NB4 (cell line): ENCODE measurements at places on chromosomes 3 and 15.

DNA sequence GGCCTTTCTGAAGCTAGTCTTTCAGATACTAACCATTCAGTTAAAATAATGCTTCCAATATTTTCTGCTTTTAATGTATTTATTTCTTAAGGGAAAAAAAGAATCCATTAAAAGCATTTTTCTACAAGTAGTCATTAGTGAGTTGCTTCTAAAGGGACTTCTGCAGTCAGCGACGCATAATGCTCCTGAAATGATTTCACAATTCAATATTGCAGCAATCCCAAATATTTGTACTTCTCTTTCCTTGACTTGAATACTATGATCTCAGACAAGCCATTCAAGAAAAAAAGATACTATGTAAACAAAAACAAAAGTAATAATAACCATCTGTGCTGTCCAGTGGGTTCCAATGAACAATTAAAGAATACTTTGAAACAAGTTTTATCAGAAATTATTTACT is 681.0 kb downstream of the DIPK2A start:
- DNase-seq = no peak

DNA sequence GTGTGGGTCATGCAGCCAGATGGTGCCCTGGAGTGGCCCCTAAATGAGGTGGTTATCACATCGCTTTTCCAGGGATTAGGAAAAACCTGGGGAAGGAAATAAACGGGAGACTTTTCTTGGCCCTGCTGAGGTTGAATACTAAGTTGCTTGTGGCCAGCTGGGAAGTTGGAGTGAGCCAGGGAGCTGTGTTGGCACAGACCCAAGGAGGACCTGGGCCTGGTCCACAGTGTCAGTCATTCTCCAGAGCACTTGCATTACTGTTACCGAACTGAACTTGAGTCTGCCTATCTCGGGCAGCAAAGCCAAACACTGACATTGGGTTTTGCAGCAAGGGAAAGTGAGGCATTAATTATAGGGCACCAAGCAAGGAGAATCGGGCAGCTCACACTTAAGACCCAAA is 339.0 kb downstream of the GABRB3 start:
- DNase-seq = no peak

DNA sequence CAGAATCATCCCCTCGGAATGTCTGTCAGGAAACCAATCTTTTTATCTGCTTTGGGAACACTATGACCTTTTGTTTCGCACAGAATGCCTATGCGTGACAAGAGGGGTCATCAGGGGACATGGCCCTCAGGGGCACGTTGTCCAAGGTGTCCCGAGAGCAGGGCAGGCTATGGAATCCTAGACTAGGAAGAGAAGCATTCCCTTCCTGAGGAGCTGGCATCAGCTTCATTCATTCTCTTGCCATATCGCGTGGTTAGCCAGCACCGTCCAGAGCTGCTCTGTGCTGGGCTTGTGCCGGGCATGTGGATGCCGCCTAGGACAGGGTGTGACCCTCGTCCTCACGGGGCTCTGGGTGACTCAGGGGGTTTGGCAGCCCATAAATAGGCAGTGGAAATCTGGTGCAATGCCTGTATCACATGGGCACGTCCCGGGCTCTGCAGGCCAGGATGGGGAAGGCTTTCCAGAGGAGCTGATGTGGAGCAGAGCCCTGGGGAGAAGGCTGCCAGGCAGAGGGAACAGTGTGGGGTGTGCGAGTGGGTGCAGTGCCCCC is 117.8 kb downstream of the TMEM266 start:
- no peak for DNase-seq

DNA sequence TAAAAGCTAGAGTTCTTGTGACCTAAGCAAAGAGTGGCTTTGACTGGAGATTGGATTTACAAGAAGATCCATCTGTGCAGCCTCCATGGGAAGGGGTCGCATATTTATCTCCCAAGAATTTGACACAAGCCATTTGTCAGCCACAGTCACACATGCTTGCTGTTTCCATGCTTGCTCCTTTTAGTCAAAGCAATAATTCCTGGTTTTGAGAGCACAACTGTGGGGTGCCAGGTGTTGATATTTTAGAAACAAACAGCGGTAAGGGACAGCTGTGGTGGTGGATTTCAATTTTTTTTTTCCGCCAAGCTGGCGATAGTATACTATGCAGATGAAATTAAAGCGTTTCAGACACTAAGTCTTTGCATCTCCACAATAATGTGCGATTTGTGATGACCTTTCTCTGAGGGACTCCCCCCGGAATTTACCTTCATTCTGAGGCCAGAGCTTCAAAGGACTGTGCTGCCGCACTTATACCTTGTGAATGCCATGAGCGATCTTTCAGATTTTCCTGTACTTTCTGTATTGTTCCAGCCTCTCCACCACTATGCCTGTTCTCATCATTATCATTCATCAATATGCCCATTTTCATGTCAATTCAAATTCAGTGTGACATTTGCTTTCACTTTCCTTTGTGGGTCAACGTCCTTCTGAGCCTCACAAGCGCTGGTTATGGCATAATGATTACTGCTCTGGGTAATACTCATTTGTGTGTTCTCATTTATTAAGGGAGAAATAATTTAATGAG is 108.2 kb upstream of the KBTBD8 start:
- no peak for DNase-seq
